LHCN-M2 (cell line): ENCODE measurements at places on chromosomes 16 and 17. TPM values are rescaled to one million over a fixed set of nuclear protein-coding genes. Genes with fewer than 3 reads are reported as not detected.

The CNP gene
- total RNA-seq = 61.6 and 75.1 TPM in 2 replicates

The KRTAP4-1 gene
- not detected in 2 replicates for total RNA-seq

The TSPAN10 gene
- 8.5 and 8.8 TPM in 2 replicates for total RNA-seq

The CDT1 gene
- 44.9 and 53.4 TPM in 2 replicates for total RNA-seq

The KRT34 gene
- total RNA-seq = 0.29 and 1.0 TPM in 2 replicates

The TMEM106A gene
- 2.7 and 5.0 TPM in 2 replicates for total RNA-seq

The SSTR5 gene
- total RNA-seq = 0.64 and 0.98 TPM in 2 replicates

The PYY gene
- not detected in 2 replicates for total RNA-seq

DNA sequence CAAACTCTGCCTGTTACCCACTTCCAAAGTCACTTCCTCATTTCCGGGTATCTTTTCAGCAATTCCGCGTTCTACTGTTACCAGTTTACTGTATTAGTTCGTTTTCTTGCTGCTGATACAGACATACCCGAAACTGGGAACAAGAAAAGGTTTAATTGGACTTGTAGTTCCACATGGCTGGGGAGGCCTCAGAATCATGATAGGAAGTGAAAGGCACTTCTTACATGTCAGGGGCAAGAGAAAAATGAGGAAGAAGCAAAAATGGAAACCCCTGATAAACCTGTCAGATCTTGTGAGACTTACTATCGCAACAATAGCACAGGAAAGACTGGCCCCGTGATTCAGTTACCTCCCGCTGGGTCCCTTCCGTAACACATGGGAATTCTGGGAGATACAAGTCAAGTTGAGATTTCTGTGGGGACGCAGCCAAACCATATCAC lies 30.9 kb downstream of the PAFAH1B1 start:
- DNase-seq = no peak

DNA sequence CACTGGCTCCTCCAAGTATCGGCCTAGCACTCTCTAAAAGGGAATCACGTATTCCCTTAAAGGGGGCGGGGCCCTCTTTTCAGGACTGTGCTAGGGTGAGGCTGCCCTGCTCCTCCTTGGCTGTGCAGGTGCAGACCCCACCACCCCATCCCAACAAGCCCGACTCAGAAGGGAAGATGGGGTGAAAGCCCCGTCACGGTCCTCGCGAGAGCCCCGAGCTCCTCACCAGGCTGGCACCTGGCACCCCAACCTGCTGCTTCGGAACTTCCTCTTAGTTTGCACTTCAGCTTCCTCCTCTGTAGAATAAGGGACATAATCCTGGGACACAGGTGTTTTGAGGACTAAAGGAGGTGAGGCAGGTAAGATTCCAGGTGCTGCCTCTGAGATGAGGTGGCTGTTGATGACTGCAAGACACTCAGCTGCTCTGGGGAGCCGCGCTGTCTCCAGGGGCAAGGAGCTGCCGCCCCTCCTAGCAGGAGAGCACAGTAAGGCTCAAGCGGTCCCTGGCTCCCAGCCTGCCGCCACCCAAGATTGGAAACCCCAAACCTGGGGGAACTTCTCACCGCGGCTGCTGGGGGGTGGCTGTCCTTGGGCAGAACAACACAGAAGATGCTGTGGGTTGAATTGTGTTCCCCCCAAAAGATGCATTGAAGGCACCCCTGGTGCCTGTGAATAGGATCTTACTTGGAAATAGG lies 88.8 kb downstream of the MGAT5B start:
- DNase-seq = no peak

DNA sequence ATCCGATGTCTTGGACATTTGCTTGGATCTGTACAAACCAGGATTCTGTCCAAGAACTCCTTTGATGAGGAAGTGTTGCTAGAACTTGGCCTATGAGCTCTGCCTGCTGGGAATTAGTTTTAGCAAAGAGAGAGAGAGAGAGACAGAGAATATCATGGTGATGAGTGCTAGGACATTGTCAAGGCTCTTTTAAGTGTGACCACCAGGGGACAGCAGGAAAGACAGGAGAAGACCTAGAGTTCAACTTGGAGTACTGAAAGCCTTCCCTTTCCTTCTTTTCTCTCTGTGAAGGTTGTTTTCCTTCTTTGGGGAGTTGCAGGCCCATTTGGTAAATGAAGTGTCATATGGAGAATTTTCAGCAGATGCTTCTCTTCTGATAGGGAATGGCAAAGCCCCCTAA lies 389.2 kb upstream of the HSBP1 start:
- DNase-seq = no peak

- peak; percentile 48 for DNase-seq
These were observed 11.8 kb upstream of the MLYCD start for GRCh38 chr16:83887080-83887479.

DNA sequence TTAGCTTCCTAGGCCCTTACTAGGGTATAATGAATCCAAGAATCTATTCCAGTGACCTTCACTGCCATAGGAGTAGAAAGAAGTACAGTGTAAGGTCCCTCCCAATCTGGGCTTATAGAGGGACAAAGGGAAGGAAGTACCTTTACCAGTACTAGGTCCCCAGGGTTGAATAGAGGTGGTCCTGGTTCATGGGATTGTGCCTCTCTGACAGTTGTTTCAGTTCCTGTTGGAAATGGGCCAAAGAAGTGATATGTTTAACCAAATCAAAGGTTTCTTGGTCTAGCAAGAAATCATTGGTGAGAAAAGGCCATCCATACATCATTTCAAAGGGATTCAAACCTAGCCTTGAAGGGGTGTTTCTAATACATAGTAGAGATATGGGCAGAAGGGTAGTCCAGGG lies 16.0 kb upstream of the ZNHIT3 start:
- no peak for DNase-seq

GRCh38 chr17:65058593-65058992 lies 2.1 kb upstream of the GNA13 start:
- DNase-seq = no peak

- DNase-seq = no peak
These were observed 23.8 kb downstream of the TSC2 start for GRCh38 chr16:2071454-2072202.

- no peak for DNase-seq
These were observed 67.3 kb downstream of the HELZ start for GRCh38 chr17:67177732-67178131.

- no peak for DNase-seq
These were observed 8.3 kb downstream of the TRIM65 start for GRCh38 chr17:75888484-75888883.

DNA sequence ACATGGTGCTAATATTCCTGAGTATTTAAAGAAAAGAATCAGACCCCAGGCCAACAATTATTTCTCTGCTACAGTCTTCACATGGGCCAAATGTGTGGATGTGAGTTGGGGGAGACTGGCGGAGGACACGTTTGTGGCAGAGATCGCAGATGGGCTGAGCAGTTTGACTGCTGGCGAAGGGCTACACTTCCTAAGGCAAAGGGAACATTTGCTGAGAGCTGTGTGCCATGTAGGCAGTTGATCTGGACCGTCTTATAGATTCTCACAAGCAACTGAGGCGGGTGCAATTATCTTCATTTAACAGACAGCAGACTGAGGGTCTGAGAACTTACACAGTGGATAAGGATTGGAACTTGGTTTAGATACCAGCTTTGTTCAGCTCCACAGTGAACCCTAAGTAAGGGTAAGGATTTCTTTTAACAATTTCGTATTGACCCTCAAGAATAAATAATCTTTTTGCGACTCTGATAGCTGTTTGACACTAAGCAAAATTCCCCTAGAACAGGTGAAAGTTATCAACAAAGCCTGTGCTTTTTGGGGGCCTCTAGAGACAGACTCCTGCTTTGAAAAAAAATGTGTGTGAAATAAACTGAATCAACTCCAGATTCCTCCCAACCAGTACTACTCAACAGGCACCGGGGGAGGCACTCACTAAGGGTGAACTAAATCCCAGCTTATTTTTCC lies 55.3 kb downstream of the TBX4 start:
- DNase-seq = no peak

DNA sequence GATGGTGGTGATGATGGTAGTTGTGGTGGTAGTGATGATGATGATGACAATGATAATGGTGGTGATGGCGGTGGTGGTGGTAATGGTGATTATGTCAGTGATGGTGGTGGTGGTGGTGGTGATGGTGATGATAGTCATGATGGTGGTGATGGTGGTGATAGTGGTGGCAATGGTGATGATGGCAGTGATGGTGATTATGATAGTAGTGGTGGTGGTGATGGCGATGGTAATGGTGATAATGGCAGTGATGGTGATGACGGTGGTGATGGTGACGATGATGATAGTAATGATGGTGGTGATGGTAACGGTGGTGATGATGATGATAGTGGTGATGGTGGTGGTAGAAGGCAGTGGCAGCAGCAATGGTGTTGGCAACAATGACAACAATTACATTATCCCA lies 55.3 kb downstream of the RBFOX3 start:
- no peak for DNase-seq

GRCh38 chr17:7572338-7572587 lies 7.2 kb upstream of the CD68 start:
- DNase-seq = no peak

- DNase-seq = no peak
These were observed 21.0 kb downstream of the CNP start for GRCh38 chr17:41987642-41988041.

DNA sequence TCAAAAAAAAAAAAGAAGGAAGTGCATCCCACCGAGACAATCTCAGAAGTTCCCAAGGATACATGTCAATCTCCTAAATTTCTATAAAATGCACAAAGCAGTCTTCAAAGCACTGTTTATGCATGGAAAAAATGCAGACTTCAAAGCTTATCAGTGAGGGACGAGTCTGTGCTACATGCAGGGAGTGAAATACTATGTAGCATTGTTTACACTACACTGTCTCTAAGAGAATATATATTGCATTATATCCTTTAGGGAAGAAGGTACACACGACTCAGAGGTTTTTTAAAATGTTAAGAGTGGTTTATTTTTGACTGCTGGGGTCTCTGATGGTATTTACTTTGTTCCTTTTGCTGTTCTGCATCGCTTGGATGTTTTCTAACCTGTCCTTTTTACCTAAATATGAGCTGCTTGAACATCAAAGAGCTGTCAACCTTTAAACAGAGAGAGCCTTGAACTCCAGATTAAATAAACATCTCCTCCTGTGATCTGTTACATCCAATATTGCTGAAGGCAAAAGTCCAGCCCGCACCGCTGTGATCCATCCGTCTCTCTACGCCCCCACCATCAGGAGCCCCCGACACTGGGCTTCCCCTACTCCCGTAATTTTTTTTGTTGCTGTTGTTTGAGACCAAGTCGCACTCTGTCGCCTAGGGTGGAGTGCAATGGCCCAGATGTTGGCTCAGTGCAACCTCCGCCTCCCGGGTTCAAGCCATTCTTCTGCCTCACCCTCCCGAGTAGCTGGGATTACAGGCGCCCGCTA lies 1.4 kb downstream of the FBXO31 start:
- DNase-seq = no peak

DNA sequence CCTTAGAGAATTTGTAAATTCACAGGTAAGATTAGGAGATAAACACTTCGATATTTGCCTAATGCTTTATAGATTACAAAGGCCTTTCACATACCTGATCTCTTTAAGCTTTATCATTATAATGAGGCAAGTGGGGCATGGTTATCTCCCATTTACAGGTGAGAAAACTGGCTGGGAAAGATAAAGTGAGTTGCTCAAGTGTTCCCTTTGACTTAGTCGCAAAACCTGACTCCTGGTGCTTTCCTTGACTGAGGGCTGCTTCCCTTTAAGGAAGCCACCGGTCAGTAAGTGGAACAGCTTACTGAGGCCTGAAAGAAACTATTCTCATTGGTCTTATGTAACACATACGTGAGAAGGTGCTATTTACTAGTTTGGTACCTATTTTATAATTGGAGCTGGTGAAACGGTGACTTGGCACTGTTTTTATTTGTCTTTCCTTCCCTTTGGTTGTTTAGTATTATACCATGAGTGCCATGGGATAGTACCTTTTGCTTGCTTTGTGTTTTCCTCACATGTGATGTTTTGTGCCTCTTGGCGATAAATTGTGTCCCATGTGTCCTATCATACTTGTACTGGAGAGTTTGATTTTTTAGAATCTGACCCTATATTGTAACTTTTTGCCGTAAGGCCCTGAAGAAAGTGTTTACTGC lies 57.2 kb downstream of the NUP88 start:
- no peak for DNase-seq

- DNase-seq = no peak
These were observed 31.0 kb upstream of the KCNJ2 start for GRCh38 chr17:70138291-70138865.

DNA sequence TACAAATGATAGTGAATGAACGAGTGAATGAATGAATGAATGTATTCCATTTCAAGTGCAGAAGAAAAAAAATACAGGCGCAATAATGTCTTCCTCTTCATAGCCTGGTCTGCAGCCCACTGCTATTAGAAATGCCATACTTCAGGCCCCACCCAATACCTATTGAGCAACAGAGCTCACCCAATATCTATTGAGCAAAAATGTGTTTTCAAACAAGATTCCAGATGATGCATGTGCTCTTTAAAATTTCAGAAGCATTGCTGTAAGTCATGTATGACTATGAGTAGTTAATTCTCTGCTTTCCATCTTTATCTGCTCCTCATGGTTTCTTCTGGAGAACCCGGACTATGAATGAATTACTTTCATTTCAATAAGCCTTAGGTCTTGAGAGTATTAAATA lies 308.2 kb downstream of the XYLT1 start:
- no peak for DNase-seq

- DNase-seq = no peak
These were observed 2.0 kb upstream of the TSPOAP1 start for GRCh38 chr17:58330538-58330996.

GRCh38 chr17:79989106-79989835 lies 46.4 kb downstream of the TBC1D16 start:
- DNase-seq = no peak

DNA sequence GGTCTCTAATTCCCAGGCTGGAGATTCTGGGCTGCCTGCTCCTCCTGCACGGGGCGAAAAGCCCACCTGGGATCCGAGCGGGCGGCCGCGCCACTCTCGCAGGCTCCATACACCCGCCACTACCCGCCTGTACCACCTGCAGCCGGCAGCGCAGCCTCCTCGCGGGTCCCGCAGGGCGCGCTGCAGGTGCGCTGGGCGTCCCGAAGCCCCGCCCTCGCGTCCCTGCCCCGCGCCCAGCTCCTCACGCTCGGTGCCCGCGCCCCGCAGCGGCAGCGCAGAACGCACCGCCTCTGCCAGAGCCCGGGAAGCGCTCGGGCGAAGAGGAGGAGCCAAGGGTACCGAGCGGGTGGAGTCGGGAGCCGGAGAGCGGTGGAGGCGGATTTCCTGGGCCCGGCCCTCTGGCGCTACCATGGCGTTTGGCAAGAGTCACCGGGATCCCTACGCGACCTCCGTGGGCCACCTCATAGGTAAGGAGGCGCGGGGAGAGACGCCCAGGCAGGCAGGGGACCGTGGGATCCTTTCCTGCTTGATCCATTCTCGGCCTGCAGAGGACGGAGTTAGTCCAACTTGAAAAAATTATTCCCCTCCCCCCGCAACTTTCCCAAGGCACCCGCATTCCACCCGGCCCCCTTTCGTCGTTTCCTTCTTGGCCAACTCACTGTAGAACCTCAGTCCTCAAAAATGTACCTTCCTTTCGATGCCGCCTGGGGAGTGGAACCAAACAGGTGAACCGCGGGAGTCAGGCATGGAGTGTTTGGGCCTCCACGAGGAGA lies at the start of gene TOM1L1:
TSS of gene TOM1L1 (plus strand) at position 396 of the 773 bp plus-strand sequence. CDS start at position 410, 14 bp downstream.
- peak; percentile 56 for DNase-seq
